ENCODE measurements at places on chromosomes 11 and 22. TPM values are rescaled to one million over a fixed set of nuclear protein-coding genes. Genes with fewer than 3 reads are reported as not detected.

LSP1 gene
- 251 TPM for total RNA-seq

OR51I2 gene
- total RNA-seq = not detected

IL18BP gene
- total RNA-seq = 8.2 TPM

BIK gene
- total RNA-seq = 2.5 TPM

HBE1 gene
- total RNA-seq = not detected

MCHR1 gene
- not detected for total RNA-seq

NTM gene
- total RNA-seq = not detected

IFT27 gene
- 20.0 TPM for total RNA-seq

FOLR1 gene
- total RNA-seq = not detected

SLC25A18 gene
- total RNA-seq = not detected

MRGPRX3 gene
- total RNA-seq = not detected

SCGB2A2 gene
- total RNA-seq = not detected

NRXN2 gene
- 0.22 TPM for total RNA-seq

VPS11 gene
- total RNA-seq = 17.2 TPM

LRRC75B gene
- total RNA-seq = 1.2 TPM

LRRC55 gene
- total RNA-seq = not detected

PATZ1 gene
- 28.4 TPM for total RNA-seq

TMEM86A gene
- total RNA-seq = 0.11 TPM

OR8A1 gene
- total RNA-seq = not detected

MIOX gene
- total RNA-seq = not detected

CDC42BPG gene
- 0.61 TPM for total RNA-seq

MLC1 gene
- total RNA-seq = 1.3 TPM

GPR83 gene
- 0.07 TPM for total RNA-seq

RCOR2 gene
- total RNA-seq = 2.1 TPM

SYT9 gene
- total RNA-seq = not detected

BATF2 gene
- total RNA-seq = not detected

MMP7 gene
- total RNA-seq = not detected

MS4A12 gene
- not detected for total RNA-seq

PNPLA5 gene
- not detected for total RNA-seq

SPA17 gene
- 3.1 TPM for total RNA-seq

RCN1 gene
- total RNA-seq = 26.2 TPM

SMC1B gene
- total RNA-seq = 1.8 TPM

NAA40 gene
- total RNA-seq = 20.5 TPM

ASPHD2 gene
- 12.0 TPM for total RNA-seq

ARFGAP2 gene
- total RNA-seq = 71.7 TPM

ELFN2 gene
- total RNA-seq = 0.51 TPM

CHRM1 gene
- not detected for total RNA-seq

RBMXL2 gene
- not detected for total RNA-seq

GAB4 gene
- total RNA-seq = not detected

GSTT2B gene
- total RNA-seq = not detected

LZTR1 gene
- 29.1 TPM for total RNA-seq

FOLH1 gene
- total RNA-seq = not detected

SPTBN2 gene
- total RNA-seq = 1.8 TPM

Measured in activated CD8-positive, alpha-beta T cell treated with anti-CD3 and anti-CD28 coated beads for 36 hours (primary cell).